Right atrium auricular region (tissue), 2 donors: ENCODE measurements at places on chromosomes 7 and 10. TPM values are rescaled to one million over a fixed set of nuclear protein-coding genes. Genes with fewer than 3 reads are reported as not detected.

GRCh38 chr7:121061677-121062582 is 73.4 kb downstream of the CPED1 start:
- DNase-seq, result no peak

- no peak for DNase-seq
Observed at GRCh38 chr10:79353000-79353406, 5.7 kb downstream of the PPIF start.

Gene SHH
- not detected for total RNA-seq

GRCh38 chr10:25101461-25102146 is 73.2 kb upstream of the GPR158 start:
- DNase-seq, result no peak

GRCh38 chr7:117019786-117020590 is 66.7 kb downstream of the ST7 start:
- DNase-seq, result peak; percentile 73
